ENCODE measurements at places on chromosomes 13 and 19.

- DNase-seq = no peak
- no peak overlapping the region for H3K27ac ChIP-seq
- H3K27me3 ChIP-seq = peaks cover 7% of the 10 kb centered on the region
- no peaks in the 10 kb centered on the region for H3K4me1 ChIP-seq
- H3K4me3 ChIP-seq = no peak overlapping the region
These were observed 225.2 kb upstream of the TMTC4 start for GRCh38 chr13:100899720-100900316.

GRCh38 chr13:31827707-31828106, 88.4 kb downstream of the RXFP2 start:
- no peak overlapping the region for H3K4me3 ChIP-seq
- H3K4me1 ChIP-seq = no peaks in the 10 kb centered on the region
- H3K27me3 ChIP-seq = no peaks in the 10 kb centered on the region
- H3K36me3 ChIP-seq = no peaks in the 10 kb centered on the region
- no peak for DNase-seq

- H3K36me3 ChIP-seq = peaks cover 27% of the 10 kb centered on the region
- H3K27me3 ChIP-seq = no peaks in the 10 kb centered on the region
- H3K4me1 ChIP-seq = peaks cover 44% of the 10 kb centered on the region
- no peak for DNase-seq
- H3K4me3 ChIP-seq = no peak overlapping the region
- H3K27ac ChIP-seq = peak overlapping the region; percentile 48
These were observed 4.3 kb downstream of the SLC25A30 start for GRCh38 chr13:45413826-45414307.

- H3K4me1 ChIP-seq = no peaks in the 10 kb centered on the region
- H3K36me3 ChIP-seq = no peaks in the 10 kb centered on the region
- no peak overlapping the region for H3K4me3 ChIP-seq
- peak overlapping the region; percentile 64 for H3K27ac ChIP-seq
These were observed 25.5 kb upstream of the SLC1A5 start for GRCh38 chr19:46813839-46814358.

DNA sequence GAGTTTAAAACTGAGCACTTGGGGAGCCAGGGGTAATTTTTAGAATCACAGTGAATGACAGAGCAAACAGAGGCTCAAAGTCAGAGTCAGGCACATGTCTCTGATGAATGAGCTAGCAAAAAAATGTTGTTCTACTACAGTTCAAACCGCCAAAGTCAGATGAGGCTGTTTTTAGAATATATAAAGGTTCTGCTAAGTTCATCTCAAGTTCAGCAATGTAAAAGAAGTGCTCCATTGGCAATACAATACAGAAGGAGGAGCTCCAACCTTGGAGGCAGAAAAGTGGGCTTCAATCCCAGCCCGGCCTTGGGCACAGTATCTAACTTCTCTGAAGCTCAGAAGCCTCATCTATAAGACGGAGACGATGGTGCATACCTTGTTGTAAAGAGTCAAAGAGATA, 70.1 kb upstream of the IPO5 start:
- H3K4me3 ChIP-seq = no peak overlapping the region
- no peaks in the 10 kb centered on the region for H3K36me3 ChIP-seq
- H3K4me1 ChIP-seq = no peaks in the 10 kb centered on the region
- no peak overlapping the region for H3K27ac ChIP-seq

GRCh38 chr13:24180750-24181377, 20.3 kb downstream of the SPATA13 start:
- no peak overlapping the region for H3K27ac ChIP-seq
- H3K4me1 ChIP-seq = peaks cover 7% of the 10 kb centered on the region
- no peak for DNase-seq
- H3K27me3 ChIP-seq = no peaks in the 10 kb centered on the region

- no peak overlapping the region for H3K4me3 ChIP-seq
- H3K27ac ChIP-seq = peak overlapping the region; percentile 78
- peaks cover 7% of the 10 kb centered on the region for H3K4me1 ChIP-seq
- no peaks in the 10 kb centered on the region for H3K36me3 ChIP-seq
- DNase-seq = no peak
These were observed 446.0 kb downstream of the FOXO1 start for GRCh38 chr13:40220299-40220935.

DNA sequence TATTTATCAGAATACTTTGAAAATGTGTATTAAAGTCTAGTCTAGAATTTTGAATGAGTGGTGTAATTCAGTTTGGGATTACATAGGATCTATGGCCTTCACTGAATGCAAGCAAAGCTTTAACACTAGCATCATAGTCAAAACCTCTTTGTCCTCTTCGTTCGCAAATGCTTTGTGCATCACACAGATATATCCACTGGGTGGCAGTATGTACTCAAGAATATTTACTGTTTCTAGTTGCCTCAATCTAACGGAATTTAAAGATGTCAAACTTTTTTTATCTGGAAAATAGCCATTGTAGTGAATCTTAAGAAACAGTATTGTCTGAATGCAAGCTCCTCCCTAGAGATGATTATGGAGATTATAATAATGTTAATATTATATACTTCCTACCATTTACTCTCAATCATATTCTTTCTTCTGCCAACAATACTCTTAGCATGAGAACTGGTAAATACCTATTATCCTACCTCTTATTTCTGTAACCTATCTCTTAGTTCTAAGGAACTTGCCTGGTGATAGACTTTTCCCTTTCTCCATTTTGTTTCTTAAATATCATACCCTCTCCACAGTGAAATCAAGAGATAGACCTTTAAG, 25.8 kb downstream of the LACC1 start:
- H3K36me3 ChIP-seq = no peaks in the 10 kb centered on the region
- H3K27me3 ChIP-seq = no peaks in the 10 kb centered on the region
- H3K27ac ChIP-seq = no peak overlapping the region
- peaks cover 6% of the 10 kb centered on the region for H3K4me1 ChIP-seq
- DNase-seq = no peak
- no peak overlapping the region for H3K4me3 ChIP-seq

- H3K4me1 ChIP-seq = peaks cover 34% of the 10 kb centered on the region
- no peak overlapping the region for H3K27ac ChIP-seq
These were observed 7.7 kb downstream of the DOCK6 start for GRCh38 chr19:11254666-11255065.

DNA sequence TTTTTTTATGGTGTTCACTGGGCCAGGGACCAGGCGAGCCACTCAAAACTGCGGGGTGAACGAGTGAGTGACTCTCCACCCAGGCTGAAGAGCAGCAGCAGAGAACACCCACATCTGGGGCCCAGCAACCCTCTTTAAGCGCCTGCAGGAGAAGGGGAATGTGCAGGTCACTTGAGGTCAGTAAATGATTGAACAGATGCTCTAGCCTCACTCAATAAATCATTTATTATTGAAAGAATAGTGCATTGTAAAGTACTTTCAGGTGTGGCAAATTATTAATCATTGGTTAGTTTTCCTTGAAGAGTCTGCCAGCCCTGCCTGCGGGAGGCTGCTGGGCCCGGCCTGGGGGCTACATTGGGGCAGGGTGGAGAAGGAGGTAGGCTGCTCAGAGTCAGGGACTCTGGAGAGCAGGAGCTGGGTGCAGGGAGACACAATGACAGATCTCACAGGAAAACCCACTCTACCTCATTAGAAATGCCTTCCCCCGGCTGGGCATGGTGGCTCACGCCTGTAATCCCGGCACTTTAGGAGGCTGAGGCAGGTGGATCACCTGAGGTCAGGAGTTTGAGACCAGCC, 42.5 kb downstream of the ABCC4 start:
- DNase-seq = no peak
- no peak overlapping the region for H3K27ac ChIP-seq
- no peaks in the 10 kb centered on the region for H3K4me1 ChIP-seq

GRCh38 chr13:66468656-66469055, 761.5 kb downstream of the PCDH9 start:
- no peaks in the 10 kb centered on the region for H3K4me1 ChIP-seq
- no peak for DNase-seq
- H3K27me3 ChIP-seq = no peaks in the 10 kb centered on the region
- H3K36me3 ChIP-seq = no peaks in the 10 kb centered on the region
- H3K4me3 ChIP-seq = no peak overlapping the region

GRCh38 chr19:54172471-54173358, at the start of gene TMC4:
TMC4 (minus strand) TSS chr19:54173160; CDS start chr19:54173117, 43 bp downstream.
- peaks cover 17% of the 10 kb centered on the region for H3K27me3 ChIP-seq
- H3K4me1 ChIP-seq = peaks cover 27% of the 10 kb centered on the region
- H3K4me3 ChIP-seq = no peak within 1 kb of the TSS
- H3K36me3 ChIP-seq = no peaks in the 10 kb centered on the region

DNA sequence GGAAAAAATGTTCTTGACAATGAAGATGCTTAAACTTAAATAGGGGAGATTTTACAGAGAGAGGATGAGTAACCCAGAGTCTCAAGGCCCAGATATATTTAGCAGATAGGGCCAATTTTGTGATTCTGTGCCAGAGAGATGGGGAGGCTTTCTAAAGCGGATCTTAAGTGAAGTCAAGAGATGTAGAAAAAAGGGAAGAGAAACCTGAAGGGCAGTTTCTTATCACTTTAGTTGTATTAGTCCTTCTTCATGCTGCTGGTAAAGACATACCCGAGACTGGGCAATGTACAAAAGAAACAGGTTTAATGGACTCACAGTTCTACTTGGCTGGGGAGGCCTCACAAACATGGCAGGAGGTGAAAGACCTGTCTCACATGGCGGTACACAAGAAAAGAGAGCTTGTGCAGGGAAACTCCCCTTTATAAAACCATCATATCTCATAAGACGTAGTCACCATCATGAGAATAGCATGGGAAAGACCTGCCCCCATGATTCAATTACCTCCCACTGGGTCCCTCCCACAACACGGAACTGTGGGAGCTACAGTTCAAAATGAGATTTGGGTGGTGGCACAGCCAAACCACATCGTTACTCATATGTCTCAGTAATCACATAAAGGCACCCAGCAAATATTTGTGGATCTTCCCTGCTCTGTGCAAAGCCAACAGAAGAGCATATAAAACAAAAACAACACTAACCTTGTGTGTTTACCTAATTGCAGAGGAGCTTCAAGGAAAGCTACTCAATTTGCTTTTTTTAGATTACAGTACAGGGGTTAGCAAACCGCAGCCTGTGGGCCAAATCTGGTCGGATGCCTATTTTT, 102.6 kb upstream of the MYCBP2 start:
- no peak for DNase-seq
- H3K27ac ChIP-seq = no peak overlapping the region
- no peaks in the 10 kb centered on the region for H3K36me3 ChIP-seq
- no peaks in the 10 kb centered on the region for H3K27me3 ChIP-seq
- no peaks in the 10 kb centered on the region for H3K4me1 ChIP-seq

DNA sequence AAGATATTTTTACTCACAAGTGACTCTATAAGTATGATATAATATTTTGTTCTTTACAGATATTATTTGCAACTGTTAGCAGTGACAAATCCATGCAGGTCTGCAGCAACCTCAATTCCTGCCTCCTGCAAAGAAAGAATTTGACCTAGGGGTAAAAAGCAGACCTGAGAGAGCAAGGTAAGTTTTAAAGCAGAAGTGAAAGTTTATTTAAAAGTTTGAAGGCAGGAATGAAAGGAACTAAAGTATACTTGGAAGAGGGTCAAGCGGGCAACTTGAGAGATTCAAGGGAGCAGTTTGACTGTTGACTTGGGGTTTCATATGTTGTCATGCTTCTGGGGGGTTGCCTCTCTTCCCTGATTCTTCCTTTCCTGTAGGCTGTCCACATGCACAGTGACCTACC, 520.1 kb upstream of the PCDH20 start:
- no peak for DNase-seq
- no peaks in the 10 kb centered on the region for H3K36me3 ChIP-seq
- no peaks in the 10 kb centered on the region for H3K4me1 ChIP-seq

DNA sequence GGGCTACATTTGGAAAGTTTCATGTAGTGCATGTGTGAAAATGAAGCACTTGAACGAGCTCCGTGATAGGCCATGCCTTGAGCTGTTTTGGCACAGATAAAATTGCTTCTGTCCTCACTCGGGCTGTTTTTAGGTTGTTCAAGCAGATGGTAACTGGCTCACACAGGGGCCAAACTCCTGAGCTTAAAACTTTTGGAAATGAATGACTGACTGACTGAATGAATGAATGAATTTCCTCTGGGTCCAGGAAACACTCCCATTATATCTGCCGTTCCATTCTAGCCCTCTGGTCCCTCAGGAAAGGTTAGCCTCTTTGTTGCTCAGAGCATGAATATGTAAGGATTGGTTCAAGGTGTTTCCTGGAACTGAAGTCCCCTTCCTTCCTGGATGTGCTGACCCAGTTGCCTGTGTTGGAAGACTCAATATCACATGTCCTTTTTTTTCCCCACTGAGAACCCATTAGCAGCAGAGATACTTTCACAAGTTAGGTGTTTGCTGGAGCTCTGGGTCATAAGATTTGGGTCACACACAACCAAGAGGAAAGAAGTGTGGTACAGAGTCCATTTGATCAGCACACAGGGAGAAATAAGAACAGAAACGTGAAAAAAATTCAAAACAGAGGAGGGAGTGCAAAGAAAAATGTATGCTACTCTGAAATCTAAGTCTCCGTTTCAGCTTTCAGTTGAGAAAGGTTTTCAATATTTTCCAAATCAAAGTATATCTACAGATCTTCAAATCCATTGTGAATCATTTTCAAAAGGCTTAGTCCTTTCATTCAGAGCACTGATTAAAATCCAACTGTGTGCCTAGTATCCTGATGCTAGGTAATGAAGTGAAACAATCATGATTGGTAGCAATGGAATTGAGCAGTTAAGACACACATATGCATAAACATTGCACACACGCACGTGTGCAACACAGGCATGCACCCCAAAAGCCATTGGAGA, 18.9 kb downstream of the MBNL2 start:
- H3K36me3 ChIP-seq = no peaks in the 10 kb centered on the region
- no peak for DNase-seq
- H3K4me1 ChIP-seq = peaks cover 26% of the 10 kb centered on the region

- DNase-seq = no peak
- H3K27me3 ChIP-seq = peaks cover 15% of the 10 kb centered on the region
- no peak overlapping the region for H3K4me3 ChIP-seq
- peaks cover 20% of the 10 kb centered on the region for H3K4me1 ChIP-seq
- H3K36me3 ChIP-seq = no peaks in the 10 kb centered on the region
- H3K27ac ChIP-seq = no peak overlapping the region
These were observed 531.7 kb downstream of the MYO16 start for GRCh38 chr13:109160887-109161669.

DNA sequence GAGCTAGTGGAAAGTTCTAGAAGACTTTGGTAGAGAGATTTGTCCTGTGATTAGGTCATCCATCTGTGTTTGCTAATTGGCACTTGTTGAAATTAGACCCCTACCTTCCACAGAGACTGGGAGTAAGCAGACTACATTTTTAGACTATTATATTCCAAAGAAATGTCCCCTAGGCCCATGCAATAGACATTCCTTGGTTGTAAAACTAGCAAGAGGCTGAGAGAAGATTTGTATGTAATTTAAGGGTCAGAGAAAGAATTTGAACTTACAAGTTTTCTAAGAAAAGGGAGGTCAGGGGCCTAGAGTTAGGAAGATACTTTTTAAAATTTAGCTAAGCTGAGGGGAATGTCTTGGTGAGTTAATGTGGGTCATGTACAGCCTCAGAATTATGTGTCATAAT, 470.7 kb upstream of the SLITRK1 start:
- no peak for DNase-seq
- no peak overlapping the region for H3K4me3 ChIP-seq
- no peaks in the 10 kb centered on the region for H3K36me3 ChIP-seq
- no peaks in the 10 kb centered on the region for H3K27me3 ChIP-seq
- H3K4me1 ChIP-seq = no peaks in the 10 kb centered on the region

GRCh38 chr19:1213391-1214286, 8.1 kb downstream of the STK11 start:
- no peak overlapping the region for H3K4me3 ChIP-seq
- H3K27ac ChIP-seq = peak overlapping the region; percentile 75
- H3K36me3 ChIP-seq = no peaks in the 10 kb centered on the region
- peaks cover 97% of the 10 kb centered on the region for H3K4me1 ChIP-seq
- no peaks in the 10 kb centered on the region for H3K27me3 ChIP-seq
- peak; percentile 89 for DNase-seq

- H3K27me3 ChIP-seq = no peaks in the 10 kb centered on the region
- DNase-seq = peak; percentile 90
- peak overlapping the region; percentile 80 for H3K4me3 ChIP-seq
- no peaks in the 10 kb centered on the region for H3K36me3 ChIP-seq
These were observed 1.1 kb downstream of the FOXO1 start for GRCh38 chr13:40665126-40666044.

All from spleen (tissue), 13 donors.